ENCODE measurements at places on chromosomes 16 and 17. TPM values are rescaled to one million over a fixed set of nuclear protein-coding genes. Genes with fewer than 3 reads are reported as not detected.

DNA sequence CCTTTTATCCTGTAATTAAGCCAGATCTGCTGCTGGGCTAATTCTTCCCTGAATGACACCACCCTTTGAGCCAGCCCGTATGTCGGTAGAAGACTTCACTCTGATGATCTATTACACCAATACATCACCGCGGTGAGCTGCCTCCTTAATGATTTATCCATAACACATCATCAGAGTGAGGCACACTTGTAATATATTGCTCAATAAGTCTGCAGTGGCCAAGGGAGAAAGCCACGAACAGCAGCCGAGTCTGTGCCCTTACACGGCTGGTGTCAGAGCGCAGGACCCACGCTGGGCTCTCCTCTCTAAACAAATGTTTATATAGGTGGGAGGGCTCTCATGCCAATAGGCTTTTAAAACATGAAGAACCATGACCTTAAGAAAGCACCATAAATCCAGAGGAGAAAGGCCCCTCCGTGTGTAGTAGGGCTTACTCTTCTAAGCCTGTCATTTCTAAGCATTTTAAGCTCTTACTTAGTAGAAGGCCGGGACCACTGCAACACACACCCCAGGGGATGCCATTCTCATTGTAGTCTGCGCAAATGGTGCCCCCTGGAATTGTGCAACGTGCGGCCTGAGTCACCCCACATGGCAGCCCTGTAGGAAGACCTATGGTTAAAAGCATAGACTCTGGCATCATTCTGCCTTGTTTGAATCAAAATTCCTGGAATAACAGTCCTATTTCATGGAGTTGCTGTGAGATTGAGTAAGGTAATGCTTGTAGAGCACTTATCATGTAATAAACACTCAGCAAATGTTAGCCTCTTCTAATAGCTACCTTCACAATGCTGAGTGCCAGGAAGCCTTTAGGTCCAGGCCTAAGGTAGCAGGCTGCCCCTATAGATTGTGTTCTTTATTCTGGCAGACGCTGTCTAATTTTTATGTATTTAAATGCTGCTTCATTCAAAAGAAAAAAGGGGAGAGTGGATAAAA, 26.1 kb downstream of the MRPS23 start:
- peaks cover 9% of the 10 kb centered on the region for H3K27me3 ChIP-seq
- no peak for DNase-seq
- H3K27ac ChIP-seq = no peak overlapping the region
- H3K4me1 ChIP-seq = no peaks in the 10 kb centered on the region
- H3K36me3 ChIP-seq = no peaks in the 10 kb centered on the region
- H3K4me3 ChIP-seq = no peak overlapping the region

- DNase-seq = no peak
- no peak overlapping the region for H3K27ac ChIP-seq
- no peaks in the 10 kb centered on the region for H3K36me3 ChIP-seq
- no peak overlapping the region for H3K4me3 ChIP-seq
- H3K4me1 ChIP-seq = peaks cover 3% of the 10 kb centered on the region
- H3K27me3 ChIP-seq = peaks cover 54% of the 10 kb centered on the region
Measured at GRCh38 chr17:83136156-83136555, 56.7 kb downstream of the METRNL start.

DNA sequence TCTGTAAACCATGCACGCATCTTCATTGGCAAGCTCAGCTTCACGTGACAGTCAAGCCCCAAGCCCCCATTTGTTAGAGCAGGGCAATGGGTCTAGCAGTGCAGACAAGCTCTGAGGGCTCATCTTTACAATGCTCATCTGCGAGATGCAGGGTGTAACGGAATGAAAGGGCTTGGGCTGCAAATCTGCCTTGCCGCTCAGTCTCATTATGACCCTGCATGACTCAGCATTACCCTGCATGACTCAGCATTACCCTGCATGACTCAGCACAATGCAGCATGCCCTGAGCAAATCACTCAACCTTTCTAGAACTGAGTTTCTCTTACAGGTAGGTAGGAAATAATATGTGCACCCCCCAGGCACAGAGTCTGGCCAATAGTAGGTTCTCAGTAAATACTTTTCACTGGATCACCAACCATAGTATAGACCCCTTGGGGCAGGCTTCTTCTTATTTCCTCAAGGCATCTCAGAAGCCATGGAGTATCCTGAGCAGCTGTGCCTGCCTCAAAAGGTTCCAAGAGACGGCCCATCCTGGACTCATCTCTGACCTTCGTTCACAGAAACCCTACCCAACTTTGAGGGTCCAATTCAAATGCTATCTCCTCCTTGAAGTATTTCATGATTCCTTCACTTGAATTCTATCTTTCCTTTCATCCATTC, 391.3 kb upstream of the CDH5 start:
- H3K4me3 ChIP-seq = no peak overlapping the region
- no peak for DNase-seq
- H3K4me1 ChIP-seq = no peaks in the 10 kb centered on the region
- H3K27me3 ChIP-seq = no peaks in the 10 kb centered on the region

DNA sequence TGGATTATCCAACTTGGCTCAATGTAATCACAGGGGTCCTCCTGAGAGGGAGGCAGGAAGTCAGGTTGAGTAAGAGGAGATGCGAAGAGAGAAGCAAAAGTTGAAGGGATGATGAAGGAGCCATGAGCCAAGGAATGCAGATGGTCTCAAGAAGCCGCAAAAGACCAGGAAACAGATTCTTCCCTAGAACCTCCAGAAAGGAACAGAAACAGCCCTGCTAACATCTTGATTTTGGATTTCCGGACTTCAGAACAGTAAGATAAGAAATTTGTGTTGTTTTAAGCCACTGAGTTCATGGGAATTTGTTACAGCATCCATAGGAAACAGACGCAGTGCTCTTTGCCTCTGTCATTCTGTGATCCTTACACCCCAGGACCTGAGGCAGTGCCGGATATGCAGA, 26.8 kb downstream of the CMTR2 start:
- no peak overlapping the region for H3K27ac ChIP-seq
- no peaks in the 10 kb centered on the region for H3K4me1 ChIP-seq
- H3K36me3 ChIP-seq = no peaks in the 10 kb centered on the region
- DNase-seq = no peak
- H3K27me3 ChIP-seq = peaks cover 34% of the 10 kb centered on the region

GRCh38 chr16:82954224-82954929, 327.6 kb downstream of the CDH13 start:
- peaks cover 3% of the 10 kb centered on the region for H3K27me3 ChIP-seq
- no peak overlapping the region for H3K4me3 ChIP-seq

GRCh38 chr16:85174871-85175723, 62.8 kb upstream of the CIBAR2 start:
- H3K4me1 ChIP-seq = no peaks in the 10 kb centered on the region
- no peak overlapping the region for H3K4me3 ChIP-seq
- no peak overlapping the region for H3K27ac ChIP-seq
- no peaks in the 10 kb centered on the region for H3K36me3 ChIP-seq
- DNase-seq = no peak

- H3K4me1 ChIP-seq = peaks cover 8% of the 10 kb centered on the region
- no peak for DNase-seq
- H3K4me3 ChIP-seq = no peak overlapping the region
- H3K36me3 ChIP-seq = no peaks in the 10 kb centered on the region
- no peaks in the 10 kb centered on the region for H3K27me3 ChIP-seq
- peak overlapping the region; percentile 68 for H3K27ac ChIP-seq
Measured at GRCh38 chr16:53911513-53911912, 207.6 kb downstream of the FTO start.

DNA sequence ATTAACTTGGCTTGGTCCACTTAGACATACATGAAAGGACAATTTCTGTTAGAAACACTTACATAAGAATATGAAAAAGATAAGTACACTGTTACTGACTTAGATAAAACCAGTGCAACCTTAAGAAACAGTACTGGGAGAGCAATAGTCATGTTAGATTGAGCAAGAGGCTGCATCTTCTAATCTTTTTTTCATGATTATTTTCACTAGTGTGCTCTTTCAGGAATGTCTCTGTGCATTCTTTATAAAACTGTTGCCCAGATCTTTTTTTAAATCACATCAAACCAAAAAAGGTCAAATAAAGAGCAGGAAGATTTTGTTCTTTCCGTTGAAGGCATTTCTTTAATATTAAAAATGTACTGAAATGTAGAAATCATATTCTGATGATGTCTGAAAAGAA, 100.7 kb upstream of the AXIN2 start:
- peaks cover 4% of the 10 kb centered on the region for H3K4me1 ChIP-seq
- no peak overlapping the region for H3K4me3 ChIP-seq
- H3K27me3 ChIP-seq = no peaks in the 10 kb centered on the region
- H3K27ac ChIP-seq = no peak overlapping the region
- DNase-seq = no peak

GRCh38 chr16:30009085-30009862, 1.6 kb downstream of the DOC2A start:
- no peak overlapping the region for H3K27ac ChIP-seq
- H3K36me3 ChIP-seq = no peaks in the 10 kb centered on the region
- H3K27me3 ChIP-seq = peaks cover 32% of the 10 kb centered on the region
- DNase-seq = no peak

GRCh38 chr17:62626719-62627218, 701 bp upstream of the MRC2 start:
- peak overlapping the region; percentile 64 for H3K4me3 ChIP-seq
- DNase-seq = no peak
- peaks cover 1% of the 10 kb centered on the region for H3K36me3 ChIP-seq

DNA sequence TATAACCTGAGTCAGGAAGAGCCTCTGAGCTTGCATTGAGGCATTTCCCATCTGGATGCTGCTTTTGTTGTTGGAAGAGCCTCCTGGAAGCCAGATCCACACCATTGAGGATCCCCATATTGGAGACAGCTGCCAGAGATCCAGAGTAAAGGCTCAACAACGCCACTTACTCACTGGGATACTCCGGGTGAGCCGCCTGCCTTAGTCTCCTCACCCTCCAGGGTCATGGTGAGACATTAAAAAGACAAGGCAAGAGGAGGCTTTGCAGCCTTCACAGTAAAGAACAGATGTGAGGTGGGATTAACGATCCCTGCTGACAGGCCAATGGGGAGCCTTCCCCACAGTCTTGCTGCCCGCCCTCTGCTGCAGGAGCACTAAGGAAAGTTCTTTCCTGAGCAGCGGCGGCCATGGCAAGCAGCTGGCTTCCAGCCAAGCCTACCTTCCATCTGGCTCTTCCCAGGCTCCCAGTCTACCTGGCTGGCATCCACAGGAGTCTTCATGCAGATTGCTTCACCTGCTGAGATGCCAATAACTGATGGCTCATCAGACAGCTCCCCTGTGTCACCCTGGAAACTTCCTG, 198.5 kb downstream of the CYLD start:
- no peaks in the 10 kb centered on the region for H3K4me1 ChIP-seq
- no peak for DNase-seq
- H3K27me3 ChIP-seq = no peaks in the 10 kb centered on the region
- H3K36me3 ChIP-seq = no peaks in the 10 kb centered on the region
- no peak overlapping the region for H3K4me3 ChIP-seq

- no peak overlapping the region for H3K27ac ChIP-seq
- H3K4me1 ChIP-seq = peaks cover 21% of the 10 kb centered on the region
- peaks cover 16% of the 10 kb centered on the region for H3K27me3 ChIP-seq
- peaks cover 2% of the 10 kb centered on the region for H3K36me3 ChIP-seq
- H3K4me3 ChIP-seq = no peak overlapping the region
- DNase-seq = no peak
Measured at GRCh38 chr17:1192911-1193699, 13.3 kb upstream of the ABR start.

SP6 gene
- total RNA-seq = not detected

DBNDD1 gene
- total RNA-seq = not detected

TPSD1 gene
- total RNA-seq = not detected

TBC1D10B gene
- total RNA-seq = 84.1 TPM

TNFRSF13B gene
- not detected for total RNA-seq

HYDIN gene
- not detected for total RNA-seq

ZSCAN10 gene
- total RNA-seq = 0.23 TPM

TBC1D3G gene
- total RNA-seq = not detected

ZACN gene
- 0.26 TPM for total RNA-seq
